ENCODE measurements at places on chromosomes 16 and 17. TPM values are rescaled to one million over a fixed set of nuclear protein-coding genes. Genes with fewer than 3 reads are reported as not detected.

Gene PIEZO1
- 84.7 TPM for polyA plus RNA-seq

Gene DHRS7C
- not detected for polyA plus RNA-seq

DNA sequence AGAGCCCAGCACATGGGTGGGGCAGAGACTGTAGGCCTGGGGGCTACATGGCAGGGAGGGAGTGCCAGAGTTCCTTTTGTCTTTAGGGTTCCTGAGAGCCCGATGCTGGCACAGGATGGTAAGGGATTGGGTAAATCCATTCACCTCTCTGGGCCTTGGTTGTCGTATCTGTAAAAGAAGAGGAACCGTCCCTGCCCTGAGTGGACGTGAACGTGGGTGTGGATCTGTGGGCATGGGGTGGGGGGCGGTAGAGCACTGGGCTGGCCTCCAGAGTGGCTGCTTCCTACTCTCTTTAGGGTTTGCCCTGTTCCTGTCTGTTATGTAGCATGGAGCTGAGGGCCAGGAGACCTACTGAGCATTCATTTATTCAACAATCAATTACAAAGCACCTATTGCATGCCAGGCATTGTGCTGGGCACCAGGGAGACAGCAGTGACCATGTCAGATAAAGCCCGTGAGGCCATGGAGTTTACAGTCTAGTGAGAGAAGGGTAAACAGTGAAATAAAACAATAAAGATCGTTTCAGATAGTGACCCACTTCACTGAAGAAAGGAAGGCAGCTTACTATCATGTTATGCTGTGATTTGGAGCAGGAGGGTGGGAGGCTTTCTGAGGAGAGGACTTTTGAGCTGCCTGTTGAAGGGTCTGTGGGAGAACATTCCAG lies 13.1 kb upstream of the TCAP start:
- DNase-seq: no peak

GRCh38 chr16:11835309-11835708 lies 16.0 kb downstream of the RSL1D1 start:
- no peak for DNase-seq

Gene TUBG1
- 161 TPM for polyA plus RNA-seq

Gene TPSB2
- polyA plus RNA-seq: not detected

- no peak for DNase-seq
Measured at GRCh38 chr17:60712675-60713074, 35.0 kb downstream of the BCAS3 start.

GRCh38 chr16:67736858-67737257 lies 17.7 kb upstream of the GFOD2 start:
- DNase-seq: no peak

DNA sequence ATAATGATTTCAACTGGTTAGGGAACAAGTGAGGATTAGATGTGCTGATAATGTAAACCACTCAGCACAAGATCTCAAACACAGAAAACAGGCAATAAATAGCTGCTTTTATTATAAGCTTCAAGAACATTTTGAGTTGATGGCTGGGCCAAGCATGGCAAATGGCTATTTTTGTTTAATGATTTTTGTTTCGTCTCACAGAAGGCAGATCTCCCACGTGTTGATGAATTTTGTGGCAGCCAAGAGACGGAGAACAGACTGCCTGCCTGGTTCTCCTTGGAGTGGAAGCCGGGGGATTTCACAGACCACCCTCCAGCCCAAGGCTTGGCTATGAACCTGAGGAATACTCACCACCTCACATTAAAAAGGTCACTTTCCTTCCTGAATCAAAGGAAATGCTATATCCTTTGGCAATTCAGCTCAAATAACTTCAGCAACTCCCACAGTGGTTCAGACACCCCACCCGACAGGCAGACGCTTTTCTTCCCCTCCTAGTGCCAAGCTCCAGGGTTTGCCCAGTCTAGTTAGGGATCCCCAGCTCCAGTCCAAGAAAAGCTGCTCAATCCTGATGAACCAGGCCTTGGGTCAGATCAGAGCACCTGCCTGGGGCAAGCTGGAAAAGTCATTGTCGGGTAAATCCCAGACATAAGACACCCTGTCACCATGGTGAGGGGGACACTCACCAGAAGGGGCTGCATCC lies 593.5 kb downstream of the TOX3 start:
- DNase-seq: no peak

DNA sequence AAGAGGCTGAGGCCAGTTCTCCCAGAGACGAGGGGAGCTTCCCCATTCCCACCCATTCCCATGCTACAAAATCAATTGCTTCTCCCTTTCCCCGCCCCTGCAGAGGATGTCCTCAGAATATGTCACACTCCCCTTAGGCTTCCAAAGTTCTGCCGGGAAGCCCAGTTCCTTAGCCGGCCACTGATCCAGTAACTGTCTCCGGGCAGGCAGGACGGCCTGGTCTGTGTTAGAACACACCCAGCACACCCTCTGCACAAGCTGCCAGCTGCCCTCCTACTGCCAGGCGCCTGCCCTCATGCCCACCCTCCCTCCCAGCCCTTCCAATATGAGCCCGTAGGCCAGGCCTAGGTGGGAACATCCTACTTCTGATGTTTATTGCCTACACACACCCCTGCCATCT lies 31.1 kb downstream of the SGSM2 start:
- no peak for DNase-seq

Gene C1QBP
- polyA plus RNA-seq: 557 TPM

Gene CHRNE
- polyA plus RNA-seq: 0.13 TPM

- DNase-seq: no peak
Measured at GRCh38 chr16:72241008-72241407, 69.1 kb upstream of the PMFBP1 start.

Gene ZG16
- polyA plus RNA-seq: not detected

DNA sequence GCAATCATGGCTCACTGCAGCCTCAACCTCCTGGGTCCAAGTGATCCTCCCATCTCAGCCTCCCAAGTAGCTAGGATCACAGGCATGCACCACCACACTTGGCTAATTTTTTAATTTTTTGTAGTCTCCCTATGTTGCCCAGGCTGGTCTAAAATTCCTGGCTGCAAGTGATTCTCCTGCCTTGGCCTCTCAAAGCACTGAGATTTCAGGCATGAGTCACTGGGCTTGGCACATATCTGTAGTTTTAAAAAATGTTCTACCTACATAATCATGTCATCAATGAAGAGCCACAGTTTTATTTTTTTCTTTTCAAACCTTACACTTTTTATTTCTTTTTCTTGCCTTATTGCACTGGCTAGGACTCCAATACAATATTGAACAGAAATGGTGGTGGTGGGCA lies 33.1 kb upstream of the COL1A1 start:
- no peak for DNase-seq

DNA sequence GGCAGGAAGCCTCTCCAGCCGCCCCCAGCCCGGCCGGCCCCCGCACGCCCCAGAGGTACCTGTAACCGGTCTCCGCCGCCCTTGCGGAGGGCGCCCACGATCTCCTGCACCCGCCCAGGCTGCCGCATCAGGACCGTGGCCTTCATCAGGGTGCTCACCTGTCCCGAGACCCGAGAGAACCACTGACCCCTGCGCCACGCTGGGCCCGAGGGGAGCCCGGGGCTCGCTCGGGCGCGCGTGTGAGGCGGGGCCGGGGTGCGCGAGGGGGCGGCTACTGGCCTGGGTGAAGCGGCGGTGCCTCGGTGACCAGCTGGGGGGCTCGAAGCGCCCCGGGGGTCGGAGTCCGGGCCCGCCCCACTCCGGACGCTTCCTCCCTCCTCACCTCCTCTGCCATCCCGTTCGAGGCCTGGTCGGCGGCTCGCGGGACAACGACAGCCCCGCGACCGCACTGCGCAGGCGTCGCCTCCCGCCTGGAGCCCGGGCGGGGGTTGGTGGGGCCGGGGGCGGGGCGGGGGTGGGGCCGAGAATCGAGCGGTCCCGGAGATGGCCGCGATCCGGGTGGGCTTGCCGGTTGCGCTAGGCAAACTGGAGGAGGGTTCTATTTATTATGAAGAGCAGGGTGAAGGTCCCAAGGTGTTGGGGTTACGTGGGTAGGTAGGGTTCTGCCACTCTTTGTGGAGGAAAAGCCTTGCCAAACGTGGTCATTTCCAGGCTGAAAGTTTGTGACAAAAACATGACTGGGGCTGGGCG lies at the start of gene NT5C3B:
Gene NT5C3B (minus strand): TSS at position 433 of the 750 bp plus-strand sequence. CDS start 39 bp downstream, at position 394.
- peak; percentile 60 for DNase-seq

DNA sequence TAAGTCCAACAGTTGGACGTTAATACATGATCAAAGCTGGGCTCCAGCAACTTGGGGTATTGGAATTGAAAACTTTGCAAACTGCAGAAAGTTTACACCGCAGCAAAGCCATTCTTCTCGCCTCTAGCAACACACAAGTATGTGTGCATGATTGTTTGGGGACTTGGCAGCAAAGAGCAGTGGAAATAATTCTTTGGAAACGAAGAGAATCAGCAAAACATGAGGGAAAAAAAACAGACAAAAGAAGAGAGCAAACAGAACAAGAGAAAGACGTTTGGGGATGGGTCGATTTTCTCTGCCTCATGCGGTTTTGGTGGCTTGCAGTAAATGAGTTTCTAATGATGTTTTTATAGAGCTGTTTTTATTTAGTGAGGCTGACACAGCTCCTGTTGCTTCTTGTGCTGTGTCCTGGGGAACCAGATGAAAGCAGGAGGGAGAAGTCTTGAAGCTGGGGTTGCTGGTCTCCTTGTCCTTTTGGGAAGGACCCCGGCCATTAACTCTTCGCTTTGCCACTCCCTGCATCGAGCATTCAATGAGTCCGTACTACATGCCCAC lies 502.9 kb downstream of the GRIN2A start:
- no peak for DNase-seq

DNA sequence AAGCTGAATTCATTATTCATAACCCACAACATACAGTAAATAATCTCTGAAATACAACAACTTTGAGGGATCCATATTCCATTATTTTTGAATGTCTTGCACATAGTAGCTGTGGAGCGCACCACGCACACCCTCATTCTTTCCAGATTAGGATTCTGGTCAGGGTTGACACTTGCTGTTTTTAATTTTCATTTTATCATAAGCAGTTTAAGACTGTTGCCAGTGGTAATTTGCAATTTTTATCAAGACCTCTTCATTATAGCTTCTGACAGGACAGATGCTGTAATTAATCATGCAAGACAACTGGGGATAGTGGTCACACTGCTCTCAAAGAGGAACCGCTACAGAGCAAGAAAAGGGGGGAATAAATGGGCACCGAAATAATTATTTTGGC lies 109.7 kb downstream of the TOX3 start:
- DNase-seq: no peak

DNA sequence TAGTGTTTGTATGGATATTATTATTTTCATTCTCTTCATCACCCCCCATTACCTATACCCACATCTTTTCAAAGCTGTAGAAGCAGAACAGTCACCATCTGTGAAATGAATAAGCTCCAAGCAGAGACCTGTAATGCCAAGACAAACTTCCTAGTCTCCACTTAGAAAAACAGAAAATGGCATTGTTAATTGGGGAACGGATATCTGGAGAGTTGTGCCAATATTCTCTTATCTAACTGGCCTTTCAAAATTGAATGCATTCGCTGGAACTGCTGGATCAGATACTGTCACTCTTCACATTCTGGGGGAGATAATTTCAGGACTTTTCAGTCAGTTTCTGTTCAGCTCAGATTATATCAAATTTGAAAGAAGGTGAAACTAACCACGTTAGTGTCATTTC lies 464.4 kb upstream of the GOT2 start:
- no peak for DNase-seq

DNA sequence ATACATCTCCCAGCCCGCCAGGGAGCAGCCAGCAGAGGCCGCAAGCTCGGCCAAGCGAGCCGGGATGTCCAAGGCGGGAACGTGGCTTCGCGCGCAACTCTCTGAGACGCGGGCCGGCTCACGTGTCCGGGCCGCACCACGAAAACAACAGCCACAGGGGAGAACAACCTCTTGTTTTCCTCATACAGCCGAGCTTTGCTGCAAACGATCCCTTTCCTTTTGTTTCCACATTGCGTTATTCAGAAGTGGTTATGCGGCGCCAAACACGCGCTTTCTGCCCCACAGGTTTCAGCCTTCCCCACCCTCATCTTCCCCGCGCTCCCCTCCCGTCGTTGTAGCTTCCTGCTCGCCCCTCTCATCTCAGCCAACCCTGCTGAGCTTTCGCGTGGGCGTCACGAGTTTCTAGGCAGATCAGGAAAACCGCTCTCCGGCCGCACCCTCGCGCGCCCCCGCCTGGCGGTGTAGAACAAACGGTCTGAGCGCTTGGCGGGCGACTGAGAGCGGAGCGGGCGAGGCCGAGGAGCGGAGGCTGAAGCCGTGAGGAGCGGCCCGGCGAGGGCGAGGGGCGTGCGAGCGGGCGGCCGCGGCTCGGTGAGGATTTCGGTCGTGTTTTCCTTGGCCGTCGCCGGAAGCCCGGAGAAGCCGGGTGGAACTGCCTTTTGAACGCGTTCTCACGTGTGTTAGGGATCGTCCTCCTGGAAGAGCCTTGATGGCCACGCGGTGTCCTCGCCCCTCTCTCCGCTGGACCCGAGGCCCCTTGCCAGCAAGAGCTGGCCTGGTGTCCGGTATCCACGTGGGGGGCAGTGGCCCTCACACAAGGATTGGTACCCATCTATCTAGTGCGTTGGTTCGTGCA lies 6.6 kb upstream of the SMARCD2 start:
- peak; percentile 99 for DNase-seq

Gene KRT35
- polyA plus RNA-seq: not detected

Gene HNF1B
- polyA plus RNA-seq: 20.8 TPM

Gene KRTAP2-3
- polyA plus RNA-seq: not detected

Gene FGF11
- 1.5 TPM for polyA plus RNA-seq

DNA sequence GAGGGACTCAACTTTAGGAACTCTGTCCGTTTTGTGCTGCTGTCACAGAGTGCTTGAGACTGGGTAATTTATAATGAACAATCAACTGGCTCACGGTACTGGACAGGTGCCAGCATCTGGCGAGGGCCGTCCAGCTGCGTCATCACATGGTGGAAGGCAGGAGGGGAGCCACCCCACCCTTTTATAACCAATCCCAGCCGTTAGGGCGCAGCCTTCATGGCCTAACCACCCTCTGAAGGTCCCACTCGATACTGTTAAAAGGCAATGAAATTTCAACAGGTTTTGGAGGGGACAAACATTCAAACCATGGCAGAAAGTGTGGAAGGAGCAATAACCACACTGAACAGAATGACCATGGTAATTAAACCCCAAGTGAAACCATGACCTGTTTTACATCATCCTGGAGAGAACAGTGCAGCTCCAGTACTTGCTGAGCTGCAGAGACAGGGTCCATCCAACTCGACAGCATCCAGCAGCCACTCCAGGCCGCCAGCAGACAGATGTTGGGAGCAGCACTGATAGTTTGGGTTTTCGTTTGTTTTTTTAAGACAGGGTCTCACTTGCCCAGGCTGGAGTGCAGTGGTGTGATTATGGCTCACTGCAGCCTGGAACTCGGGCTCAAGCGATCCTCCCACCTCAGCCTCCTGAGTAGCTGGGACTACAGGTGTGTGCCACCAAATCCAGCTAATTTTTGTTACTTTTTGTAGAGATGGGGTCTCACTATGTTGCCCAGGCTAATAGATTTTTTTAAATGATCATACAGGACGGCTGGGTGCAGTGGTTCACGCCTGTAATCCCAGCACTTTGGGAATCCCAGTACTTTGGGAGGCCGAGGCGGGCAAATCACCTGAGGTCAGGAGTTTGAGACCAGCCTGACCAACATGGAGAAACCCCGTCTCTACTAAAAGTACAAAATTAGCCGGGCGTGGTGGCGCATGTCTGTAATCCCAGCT lies 11.0 kb downstream of the CHMP6 start:
- DNase-seq: no peak

GRCh38 chr16:23642246-23642774 lies 1.0 kb downstream of the DCTN5 start:
- no peak for DNase-seq
